ENCODE measurements at places on chromosomes 12 and 14.
A peak's percentile ranks its signal among the peaks of the same experiment; 100 is the strongest.

GRCh38 chr12:12872934-12873275 lies 18.5 kb upstream of the GPRC5A start:
- no peak for DNase-seq

DNA sequence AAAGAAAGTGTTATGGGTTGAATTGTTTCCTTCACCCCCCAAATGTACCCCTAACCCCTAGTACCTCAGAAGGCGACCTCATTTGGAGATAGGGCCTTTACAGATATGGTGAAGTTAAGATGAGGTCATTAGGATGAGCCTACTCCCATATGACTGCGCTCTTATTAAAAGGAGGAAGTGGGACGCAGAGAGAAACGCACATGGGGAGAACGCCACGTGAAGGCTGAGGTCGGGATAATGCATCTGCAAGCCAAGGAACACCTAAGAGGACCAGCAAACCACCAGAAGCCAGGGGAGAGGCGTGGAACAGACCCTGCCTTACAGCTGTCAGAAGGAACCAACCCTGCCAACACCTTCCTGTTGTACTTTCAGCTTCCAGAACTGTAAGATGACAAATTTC lies 1.7 kb upstream of the NRIP2 start:
- no peak for DNase-seq

- no peak for DNase-seq
These were observed 105.4 kb downstream of the APAF1 start for GRCh38 chr12:98750511-98750910.

DNA sequence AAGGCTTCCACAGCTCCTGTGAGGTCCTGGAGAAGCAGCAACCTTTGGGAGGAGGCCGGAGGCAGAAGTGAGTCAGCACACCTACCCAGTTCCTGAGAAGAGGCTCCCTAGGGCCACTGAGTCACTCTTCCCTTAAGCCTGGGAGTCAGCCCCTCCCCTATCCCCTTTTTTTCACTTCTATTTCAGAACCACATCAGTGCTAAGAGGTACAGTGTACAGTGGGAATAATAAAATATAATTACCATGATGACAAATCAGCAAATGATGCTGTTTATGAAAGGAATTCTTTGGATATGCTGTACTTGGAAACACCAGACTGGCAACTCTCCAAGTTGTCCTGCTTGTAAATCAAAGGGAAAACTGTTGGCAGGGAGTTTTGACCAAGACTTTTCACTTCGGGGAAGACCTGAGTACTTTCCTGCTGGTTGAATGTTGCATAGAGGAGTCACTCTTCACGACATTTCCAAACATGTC lies 7.8 kb upstream of the TBPL2 start:
- peak; percentile 32 for DNase-seq

- no peak for DNase-seq
These were observed 2.0 kb downstream of the AQP2 start for GRCh38 chr12:49952391-49953055.

DNA sequence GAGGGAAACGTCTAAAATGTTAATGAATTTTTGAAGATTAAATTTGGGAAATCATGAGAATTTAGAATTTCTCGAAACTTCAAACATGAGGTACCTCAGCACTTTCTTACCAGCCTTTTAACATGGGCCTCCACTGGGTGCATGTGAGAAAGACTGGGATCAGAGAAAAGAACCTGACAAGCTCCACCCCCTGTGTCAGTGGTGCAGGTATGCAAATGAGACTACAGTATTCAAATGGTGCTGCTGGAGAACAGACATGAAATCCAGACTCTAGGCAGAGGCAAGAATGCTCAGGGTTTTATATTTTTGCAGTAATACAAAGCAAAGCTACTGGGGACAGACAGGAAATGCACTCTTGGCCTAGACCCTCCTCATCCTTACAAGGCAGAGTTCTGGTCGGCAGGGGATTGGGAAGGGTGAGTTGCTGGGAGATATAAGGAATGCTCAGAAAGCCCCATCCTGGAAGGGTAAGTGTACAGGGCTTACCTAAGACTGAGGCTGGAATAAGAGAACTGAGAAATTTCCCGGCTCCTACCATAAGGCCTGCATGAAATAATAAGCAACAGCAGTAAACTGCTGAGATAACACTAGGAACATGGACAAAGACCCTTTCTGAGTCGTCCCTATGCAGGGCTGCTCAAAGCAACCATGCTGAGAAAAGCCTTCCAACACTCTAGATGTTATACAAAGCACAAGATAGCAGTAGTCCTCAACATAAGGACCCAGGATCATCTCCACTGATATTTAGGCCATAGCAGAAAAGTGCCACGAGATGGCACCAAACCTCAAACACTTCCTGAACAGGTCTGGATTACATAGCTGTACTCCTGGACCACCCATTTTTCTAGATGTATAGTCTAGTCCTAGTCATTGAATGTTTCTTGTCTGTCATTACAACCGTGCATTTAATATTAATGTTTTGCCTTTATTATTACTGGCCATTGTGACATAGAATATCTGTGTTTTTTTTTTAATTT lies 260.8 kb downstream of the RASSF9 start:
- DNase-seq: no peak

Data from NCI-H1048 (cell line).